Adrenal gland (tissue), 19 donors: ENCODE measurements at places on chromosomes 13 and 19.

- no peak for DNase-seq
Observed at GRCh38 chr19:31500946-31501345, 151.7 kb upstream of the TSHZ3 start.

- DNase-seq = no peak
Observed at GRCh38 chr13:50809133-50810090, 34.1 kb downstream of the DLEU7 start.

- DNase-seq = peak; percentile 27
Observed at GRCh38 chr13:106471957-106472543, 63.4 kb downstream of the EFNB2 start.

DNA sequence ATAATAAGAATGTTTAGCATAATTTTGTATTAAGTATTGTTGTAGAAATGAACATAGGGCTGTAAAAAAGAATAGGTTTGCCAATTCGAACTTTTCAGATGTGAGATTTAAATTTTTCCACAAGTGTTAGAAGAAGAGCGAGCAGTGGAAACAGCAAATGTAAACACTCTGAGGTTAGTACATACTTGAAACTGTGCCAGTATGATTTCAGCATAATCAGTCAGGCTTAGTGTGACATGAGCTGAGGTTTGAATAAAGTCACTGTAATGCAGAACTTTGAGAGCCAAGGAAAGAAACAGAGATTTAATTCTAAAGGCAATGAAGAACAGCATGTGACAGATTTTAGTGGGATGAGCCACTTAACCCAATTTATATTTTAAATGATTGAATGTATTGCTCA is 2166.4 kb downstream of the PCDH9 start:
- no peak for DNase-seq

DNA sequence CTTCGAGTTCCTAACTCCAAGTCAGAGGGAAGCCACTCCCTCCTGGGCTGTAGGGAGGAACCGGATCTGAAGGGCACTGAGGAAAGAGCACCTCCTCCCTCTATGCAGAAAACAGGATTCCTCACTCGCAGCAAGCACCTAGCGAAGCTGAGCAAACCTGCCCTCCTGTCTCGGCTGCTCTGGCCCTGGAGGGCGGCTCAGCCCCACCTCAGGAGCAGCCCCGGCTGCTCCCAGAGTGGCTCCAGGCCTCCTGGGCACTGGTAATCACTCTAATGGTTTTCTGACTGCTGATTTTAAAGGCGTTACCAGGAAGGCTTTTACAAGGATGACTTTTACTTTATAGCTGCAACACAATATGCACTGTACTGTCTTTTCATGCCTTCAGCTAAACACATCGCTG is 312.5 kb downstream of the TEX29 start:
- DNase-seq = no peak

GRCh38 chr13:112071723-112072533 is 5.0 kb downstream of the SOX1 start:
- DNase-seq = no peak

GRCh38 chr13:42894765-42895243 is 97.2 kb downstream of the EPSTI1 start:
- peak; percentile 74 for DNase-seq

- peak; percentile 26 for DNase-seq
Observed at GRCh38 chr19:8304841-8305621, 3.1 kb downstream of the CD320 start.

GRCh38 chr19:5948752-5949564 is 29.0 kb downstream of the RANBP3 start:
- no peak for DNase-seq

DNA sequence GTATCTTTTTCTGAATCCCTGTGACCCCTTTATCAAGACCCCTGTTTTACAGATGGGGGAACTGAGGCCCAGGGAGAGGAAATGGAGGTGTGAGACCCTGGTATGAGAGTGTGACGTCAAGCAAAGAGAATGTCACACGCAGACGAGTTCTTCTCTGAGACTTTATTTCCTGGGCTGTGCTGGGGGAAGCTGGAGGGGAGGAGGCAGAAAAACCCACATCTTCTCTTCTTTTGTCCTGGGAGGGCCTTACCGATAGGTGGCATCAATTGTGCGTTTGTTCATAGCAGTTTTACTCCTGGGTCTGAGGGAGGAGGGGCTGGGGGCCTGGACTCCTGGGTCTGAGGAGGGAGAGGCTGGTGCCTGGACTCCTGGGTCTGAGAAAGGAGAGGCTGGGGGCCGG is 4.9 kb upstream of the KLK15 start:
- no peak for DNase-seq

GRCh38 chr19:49553451-49554271 is 25.9 kb downstream of the RCN3 start:
- no peak for DNase-seq

DNA sequence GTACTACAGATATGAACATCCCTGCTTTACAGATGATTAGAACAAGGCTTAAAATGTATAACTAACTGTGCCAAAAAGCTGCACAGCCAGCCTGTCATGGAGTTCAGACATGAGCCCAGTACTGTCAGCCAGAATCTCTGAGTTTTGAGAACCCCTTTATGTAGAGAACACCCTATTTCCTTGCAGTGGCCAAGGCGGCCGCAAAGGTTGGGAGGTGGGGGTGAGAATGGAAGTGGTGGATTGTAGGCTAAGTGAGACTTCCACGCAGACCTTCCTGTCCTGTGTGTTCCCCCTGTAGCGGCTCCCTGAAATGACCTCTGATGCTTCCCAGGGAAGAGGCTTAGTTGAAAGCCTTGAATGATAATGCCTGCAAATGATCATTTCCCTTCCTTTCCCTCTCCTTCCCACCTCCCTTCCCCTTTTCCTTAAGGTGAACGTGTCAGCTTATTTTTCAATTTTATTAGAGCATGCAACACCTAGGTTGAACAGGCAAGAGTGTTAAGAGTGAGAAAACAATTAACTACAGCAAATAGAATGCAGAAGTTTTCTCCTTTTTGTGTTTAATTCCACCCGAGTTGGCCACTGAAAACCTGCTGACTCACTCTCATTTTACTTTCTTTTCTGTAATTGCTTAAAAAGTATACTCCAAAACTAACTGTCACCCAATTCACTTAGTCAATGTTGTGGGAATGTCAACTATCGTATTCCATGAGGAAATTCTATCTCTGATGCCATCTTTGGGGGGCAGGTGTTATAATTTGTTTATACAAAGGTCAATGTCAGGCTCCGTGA is 167.0 kb upstream of the EDNRB start:
- no peak for DNase-seq

GRCh38 chr13:94709001-94709834 is 3.1 kb downstream of the SOX21 start:
- no peak for DNase-seq
